ENCODE measurements at places on chromosomes 13 and 19. TPM values are rescaled to one million over a fixed set of nuclear protein-coding genes. Genes with fewer than 3 reads are reported as not detected.

DNA sequence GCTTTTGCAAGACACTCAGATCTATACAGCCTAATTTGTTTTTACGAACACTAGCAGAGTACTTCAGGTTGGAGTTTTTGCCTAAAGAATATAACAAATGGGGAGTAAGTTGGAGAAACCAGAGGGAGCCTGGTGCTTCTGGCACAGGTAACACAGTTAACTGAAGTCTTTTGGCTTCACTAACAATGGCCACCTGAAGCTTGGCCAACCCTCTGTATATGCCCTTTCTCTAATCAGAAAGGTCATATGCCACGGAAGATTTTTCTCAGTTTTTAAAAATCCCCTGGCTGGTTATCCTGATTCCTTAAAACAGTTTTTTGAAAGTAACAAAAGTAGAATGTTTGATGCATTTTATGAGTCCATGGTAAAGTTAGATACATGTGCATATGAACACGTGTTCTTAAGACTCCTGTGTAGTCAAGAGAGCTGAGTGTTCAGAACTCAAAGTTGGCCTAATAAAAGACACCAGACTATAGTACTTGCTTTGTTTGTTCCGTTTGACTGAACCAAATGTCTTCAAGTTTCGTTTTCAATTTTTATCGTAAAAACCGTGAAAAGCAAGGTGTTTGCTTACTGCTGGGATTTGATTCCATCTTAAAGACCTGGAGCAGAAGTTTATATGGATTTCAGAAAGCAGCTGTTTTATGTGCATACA is 137.5 kb downstream of the KCNRG start:
- no peak overlapping the region for H3K27ac ChIP-seq
- no peaks in the 10 kb centered on the region for H3K36me3 ChIP-seq
- H3K27me3 ChIP-seq = no peaks in the 10 kb centered on the region

DMKN gene
- 57.4 TPM for total RNA-seq

GRK1 gene
- total RNA-seq = not detected

GRCh38 chr13:78700121-78700910 is 41.4 kb upstream of the OBI1 start:
- H3K36me3 ChIP-seq = no peaks in the 10 kb centered on the region
- no peak overlapping the region for H3K4me3 ChIP-seq
- H3K4me1 ChIP-seq = no peaks in the 10 kb centered on the region

CYP2A7 gene
- not detected for total RNA-seq

Measured in pancreas (tissue), 10 donors.